NCI-H524 treated with DMSO at 0.1 percent for 48 hours (cell line): ENCODE measurements at places on chromosomes 7 and 10.

DNA sequence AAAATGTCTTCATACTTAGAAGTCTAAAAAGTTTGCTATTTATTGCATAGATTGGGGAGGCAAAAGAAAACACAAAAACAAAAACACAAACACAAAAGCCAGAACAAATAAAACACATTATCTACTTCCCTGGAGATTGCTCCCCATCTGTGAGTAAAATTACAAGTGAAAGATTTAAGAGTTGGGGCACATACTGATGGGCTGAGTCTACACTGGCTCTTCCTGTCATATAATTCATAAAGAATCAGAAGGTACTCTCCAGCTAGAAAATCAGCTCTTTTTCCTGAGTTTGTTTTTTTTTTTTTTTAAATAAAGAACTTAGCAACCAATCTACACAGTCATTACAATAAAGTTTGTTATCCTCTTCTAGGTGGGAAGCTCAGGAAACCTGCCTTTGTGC, 192.4 kb upstream of the LRRN3 start:
- DNase-seq, result no peak

DNA sequence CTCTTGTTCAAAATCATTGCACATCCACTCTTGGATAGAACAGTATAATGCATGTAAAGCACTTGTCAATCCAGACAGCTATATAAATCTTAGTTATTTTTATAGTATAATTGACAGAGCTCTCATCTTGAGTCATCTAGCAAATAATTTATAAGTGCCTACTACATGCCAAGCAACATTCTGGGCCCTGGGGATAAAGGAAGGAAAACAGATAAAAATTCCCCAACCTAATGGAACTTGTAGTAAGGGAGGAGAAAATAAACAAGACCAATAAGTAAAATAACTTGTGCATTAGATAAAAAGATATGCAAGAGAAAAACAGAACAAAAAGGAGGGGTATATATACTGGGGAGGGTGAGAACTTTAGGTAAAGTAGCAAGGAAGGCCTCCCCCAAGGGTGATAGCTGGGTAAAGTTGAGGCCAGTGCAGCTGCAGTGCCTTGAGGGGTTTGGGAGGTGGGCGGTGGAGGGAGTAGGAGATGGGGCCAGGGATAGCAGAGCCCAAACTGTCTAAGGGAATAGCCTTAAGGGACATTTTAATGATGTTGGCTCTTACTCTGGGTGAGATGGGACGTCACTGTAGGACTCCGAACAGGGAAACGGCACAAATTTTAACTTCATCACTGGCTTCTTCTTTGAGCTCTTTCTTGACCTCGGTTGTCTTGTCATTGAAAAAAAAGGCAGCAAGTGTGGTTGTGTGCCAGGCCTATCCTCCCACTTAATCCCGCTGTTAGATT, 79.3 kb upstream of the SEC61G start:
- DNase-seq, result no peak

DNA sequence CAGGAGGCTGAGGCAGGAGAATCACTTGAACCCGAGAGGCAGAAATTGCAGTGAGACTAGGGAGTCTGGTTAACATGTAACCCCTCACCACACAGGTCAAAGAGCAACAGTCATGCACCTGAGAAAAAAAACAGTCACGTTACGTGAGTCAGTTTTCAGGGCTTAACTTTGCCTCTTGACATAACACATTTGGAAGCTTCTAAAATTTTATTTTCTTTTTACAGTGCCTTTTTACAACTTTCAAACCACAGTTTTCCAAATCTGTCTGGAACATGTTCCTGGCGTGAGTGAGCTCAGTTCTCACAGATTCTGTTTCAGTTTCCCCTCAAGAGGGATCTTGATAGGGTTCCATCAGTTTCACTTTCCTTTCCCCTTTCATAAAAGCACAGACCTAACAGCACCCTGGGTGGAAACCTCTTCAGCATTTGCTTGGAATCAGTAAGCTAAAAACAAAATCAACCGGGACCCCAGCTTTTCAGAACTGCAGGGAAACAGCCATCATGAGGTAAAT, 4.4 kb downstream of the IFIT3 start:
- DNase-seq, result no peak

- DNase-seq, result no peak
Observed at GRCh38 chr10:125985557-125986240, 89.3 kb downstream of the FANK1 start.

DNA sequence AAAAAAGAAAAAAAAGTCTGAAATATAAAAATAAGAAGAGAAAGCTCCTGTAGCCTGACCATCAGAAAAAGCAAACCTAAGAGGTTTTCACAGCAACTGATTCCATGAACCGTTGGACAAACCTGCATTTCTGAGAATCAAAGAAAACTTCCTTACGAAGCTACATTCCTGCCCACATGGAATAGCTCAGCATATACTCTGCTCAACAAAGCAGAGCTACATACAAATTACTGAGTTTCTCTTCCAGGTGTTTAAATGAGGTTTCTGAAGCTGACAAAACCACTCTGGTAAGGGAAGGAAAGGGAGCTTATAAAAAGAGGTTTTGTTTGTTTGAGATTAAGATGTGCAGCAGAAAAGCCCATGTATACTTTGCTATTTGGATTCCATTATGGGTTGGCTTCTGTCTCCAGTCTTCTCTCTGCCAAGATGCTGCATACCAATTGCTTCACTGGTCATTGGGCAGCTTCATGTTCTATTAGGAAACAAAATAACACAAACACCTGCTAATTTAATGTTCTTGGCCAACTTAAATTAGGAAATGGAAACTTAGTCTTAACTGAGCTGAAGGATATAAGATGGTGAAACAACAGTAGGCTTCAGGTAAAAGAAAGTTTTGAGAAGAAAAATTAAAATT, 314.1 kb downstream of the LRRTM3 start:
- no peak for DNase-seq

GRCh38 chr10:125633517-125633999, 49.4 kb downstream of the TEX36 start:
- peak; percentile 2 for DNase-seq

DNA sequence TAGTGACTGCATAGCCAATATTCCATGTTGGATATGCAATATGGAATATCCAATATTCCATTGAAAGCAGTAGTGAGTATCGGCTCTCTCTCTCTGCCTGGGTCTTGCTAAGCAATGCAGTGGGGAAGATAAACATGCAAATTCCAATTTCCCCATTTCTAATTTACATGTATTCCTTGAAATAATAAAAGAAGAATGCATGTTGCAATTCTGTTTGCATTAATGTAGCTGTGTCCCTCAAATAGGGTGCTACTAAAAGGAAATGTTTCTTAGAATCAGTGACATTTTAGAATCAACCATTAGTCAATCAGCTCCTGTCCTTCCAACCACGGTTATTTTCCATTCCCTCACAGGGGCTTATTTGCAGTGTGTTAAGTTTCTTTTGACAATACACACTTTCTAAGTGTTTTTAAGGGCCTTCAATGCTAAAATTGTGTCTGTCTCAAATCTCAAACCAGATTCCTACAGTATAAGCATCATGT, 46.7 kb downstream of the AFAP1L2 start:
- no peak for DNase-seq

- no peak for DNase-seq
Observed at GRCh38 chr7:133611955-133612354, 359.1 kb downstream of the EXOC4 start.

GRCh38 chr10:97525086-97525485, 26.4 kb downstream of the UBTD1 start:
- no peak for DNase-seq

GRCh38 chr10:92691591-92692079, 1.9 kb downstream of the HHEX start:
- DNase-seq, result no peak

GRCh38 chr10:52637592-52637991, 135.0 kb downstream of the MBL2 start:
- DNase-seq, result no peak

DNA sequence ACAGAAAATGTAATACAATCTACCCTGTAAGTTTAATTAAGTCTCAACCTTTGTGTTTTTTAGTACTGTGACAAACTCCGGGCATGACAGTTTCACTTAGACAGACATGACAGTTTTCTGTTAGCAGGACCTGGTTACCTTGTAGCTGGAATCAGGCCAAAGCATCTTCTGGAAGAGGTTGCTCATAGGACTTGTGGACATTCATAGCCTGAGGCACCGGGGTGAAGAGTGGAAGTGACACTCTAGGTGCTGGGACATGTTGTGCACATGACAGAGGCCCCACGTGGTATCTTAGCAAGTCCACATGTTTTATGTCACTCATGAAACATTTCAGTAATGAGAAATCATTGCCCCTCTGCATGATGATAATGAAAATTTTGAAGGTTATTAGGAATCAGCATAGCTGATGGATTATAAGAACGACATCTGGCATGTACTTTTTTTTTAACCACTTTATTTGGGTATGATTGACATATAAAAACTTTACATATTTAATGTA, 441.4 kb downstream of the CNTNAP2 start:
- DNase-seq, result no peak

GRCh38 chr7:116591202-116592040, 66.6 kb downstream of the CAV1 start:
- DNase-seq, result no peak

GRCh38 chr10:77357611-77358310, 279.8 kb downstream of the KCNMA1 start:
- DNase-seq, result no peak

- DNase-seq, result no peak
Observed at GRCh38 chr7:34016876-34017275, 111.5 kb downstream of the BMPER start.

DNA sequence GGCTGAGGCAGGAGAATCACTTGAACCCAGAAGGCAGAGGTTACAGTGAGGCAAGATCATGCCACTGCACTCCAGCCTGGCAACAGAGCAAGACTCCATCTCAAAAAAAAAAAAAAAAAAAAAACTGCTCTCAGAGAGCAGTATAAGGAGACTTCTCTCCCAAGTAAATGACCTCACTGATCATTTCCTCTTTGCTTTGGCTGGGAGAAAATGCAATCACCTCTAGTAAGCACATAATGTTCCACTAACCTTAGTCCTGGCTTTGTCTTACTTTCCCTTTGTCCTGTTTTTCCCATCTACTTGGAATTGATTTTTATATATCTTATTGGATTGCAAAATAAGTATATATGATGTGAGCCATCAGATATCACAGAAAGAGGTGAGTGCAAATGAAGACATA, 2.5 kb downstream of the SLC25A13 start:
- DNase-seq, result no peak

GRCh38 chr10:100534726-100535125, 1.0 kb upstream of the HIF1AN start:
- peak; percentile 62 for DNase-seq

GRCh38 chr7:38872202-38872601, 36.8 kb downstream of the VPS41 start:
- DNase-seq, result no peak

- DNase-seq, result no peak
Observed at GRCh38 chr7:75892634-75893272, 13.9 kb downstream of the RHBDD2 start.

DNA sequence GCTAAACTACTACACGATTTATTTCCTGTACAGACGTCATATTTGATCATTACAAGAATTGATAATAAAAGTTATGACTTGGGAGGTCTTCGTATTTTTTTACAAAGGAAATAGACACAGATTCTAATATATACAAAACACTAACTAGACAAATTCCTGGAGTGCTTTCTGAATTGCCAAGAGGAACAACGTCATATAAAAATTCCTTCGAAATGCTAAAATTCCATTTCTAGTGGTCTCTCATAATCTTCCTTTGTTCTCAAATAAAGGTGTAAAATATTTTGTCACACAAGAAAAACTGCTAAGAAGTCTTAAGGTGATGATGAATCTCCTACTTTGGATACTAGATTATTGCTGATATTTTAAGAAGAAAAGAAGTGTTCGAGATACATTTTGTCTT, 85.4 kb downstream of the CDK6 start:
- no peak for DNase-seq

DNA sequence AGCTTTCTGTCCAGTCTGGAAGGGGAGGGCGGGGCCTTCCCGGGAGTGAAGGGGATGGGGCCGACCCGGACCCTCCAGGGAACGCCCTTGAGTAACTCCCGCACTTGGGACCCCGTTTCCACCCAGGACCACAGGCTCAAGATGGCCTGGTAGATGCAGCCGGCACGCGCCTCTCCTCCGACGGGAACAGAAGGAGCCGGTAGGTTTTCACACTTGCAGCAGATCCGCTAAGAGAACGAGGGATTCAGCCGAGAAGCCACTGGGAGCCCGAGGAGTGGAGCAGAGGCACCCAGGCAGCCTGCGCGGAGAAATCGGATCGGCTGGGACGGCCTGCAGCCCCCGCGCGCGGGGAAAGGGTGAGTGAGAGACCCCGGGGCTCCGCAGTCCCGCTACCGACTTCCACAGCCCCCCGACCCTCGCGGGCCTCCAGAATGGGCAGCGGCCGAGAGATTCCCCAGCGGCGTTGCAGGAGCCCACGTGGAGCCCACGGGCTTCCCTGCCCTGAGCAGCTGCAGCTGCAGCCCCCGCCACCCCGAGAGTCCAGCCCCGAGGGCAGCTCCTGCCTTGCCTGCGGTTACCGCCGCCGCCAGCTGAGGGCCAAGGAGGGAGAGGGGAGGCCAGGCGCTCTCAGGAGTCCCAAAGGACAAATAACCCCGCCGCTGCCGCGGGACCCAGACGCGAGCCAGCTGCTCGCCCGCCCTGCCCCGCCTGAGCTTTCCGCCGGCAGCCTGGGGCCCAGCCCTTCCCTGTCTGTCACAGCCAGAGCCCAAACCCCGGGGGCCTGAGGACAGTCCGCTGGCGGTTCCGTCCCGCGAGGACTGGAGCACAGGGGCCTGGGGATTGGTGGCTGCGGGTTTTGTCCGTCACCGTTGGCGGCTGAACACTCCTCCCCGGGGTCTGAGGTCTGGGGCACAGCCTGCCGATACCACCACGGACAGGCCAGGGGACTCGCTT, 21.8 kb downstream of the IFT22 start:
- DNase-seq, result no peak

DNA sequence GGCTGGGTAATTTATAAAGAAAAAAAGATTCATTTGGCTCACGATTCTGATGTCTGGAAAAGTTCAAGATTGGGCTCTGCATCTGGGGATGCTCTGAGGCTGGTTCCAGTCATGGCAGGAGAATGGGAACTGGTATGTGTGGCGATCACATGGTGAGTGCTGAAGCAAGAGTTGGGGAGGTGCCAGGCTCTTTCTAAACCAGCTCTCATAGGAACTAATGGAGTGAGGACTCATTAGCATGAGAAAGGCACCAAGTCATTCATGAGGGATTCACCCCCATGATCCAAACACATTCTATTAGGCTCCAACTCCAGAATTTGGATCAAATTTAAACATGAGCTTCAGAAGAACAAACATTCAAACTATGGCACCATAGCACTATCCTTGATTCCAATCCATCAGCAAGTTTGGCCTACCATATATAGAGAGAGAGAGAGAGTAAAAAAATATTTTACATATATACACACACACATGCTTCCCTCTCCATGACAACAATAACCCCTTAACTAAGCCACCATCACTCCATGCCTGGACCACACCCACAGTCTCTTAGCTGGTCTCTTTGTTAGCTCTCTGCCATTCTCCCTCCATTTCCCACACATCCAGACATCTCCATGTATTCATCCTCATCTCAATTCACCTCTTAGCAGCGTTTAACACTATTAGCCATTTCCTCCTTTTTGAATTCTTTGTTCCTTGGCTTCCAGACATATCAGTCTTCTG, 57.9 kb downstream of the NPY start:
- DNase-seq, result no peak

DNA sequence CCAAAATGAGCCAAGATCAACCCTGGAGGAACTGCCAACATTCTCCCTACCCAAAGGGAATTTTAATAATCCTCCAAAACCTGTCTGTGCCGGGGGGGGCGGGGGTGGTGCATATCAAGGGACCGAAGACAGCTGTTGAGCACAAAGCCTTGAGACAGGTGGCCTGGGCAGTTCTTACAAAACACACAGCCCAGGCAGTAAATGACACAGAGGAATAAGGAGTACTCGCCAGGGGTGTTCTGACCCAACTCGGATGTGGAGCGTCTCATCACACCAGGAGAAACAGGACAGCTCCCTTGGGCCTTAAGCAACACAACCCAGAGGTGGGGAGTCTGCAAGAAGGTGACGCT, 35.6 kb downstream of the PLAC9 start:
- DNase-seq, result no peak
